Stomach (tissue), 19 donors: ENCODE measurements at places on chromosomes 12 and 14. TPM values are rescaled to one million over a fixed set of nuclear protein-coding genes. Genes with fewer than 3 reads are reported as not detected.

The AQP2 gene
- not detected for total RNA-seq

The EML1 gene
- total RNA-seq, result 43.5 TPM

The SLC6A15 gene
- total RNA-seq, result not detected

The FOXG1 gene
- not detected for total RNA-seq

The RACGAP1 gene
- total RNA-seq, result 12.5 TPM

The COCH gene
- total RNA-seq, result 2.6 TPM

The STON2 gene
- 40.0 TPM for total RNA-seq

The SCN8A gene
- 19.6 TPM for total RNA-seq

The DPY19L2 gene
- total RNA-seq, result 12.9 TPM

The PLBD2 gene
- 7.7 TPM for total RNA-seq

The OR4E2 gene
- not detected for total RNA-seq

The TAS2R9 gene
- total RNA-seq, result not detected

The RAD52 gene
- 13.8 TPM for total RNA-seq

The LETMD1 gene
- 33.6 TPM for total RNA-seq

The OR6C70 gene
- not detected for total RNA-seq

The HOXC12 gene
- total RNA-seq, result not detected

The CMA1 gene
- not detected for total RNA-seq

The TOMM20L gene
- not detected for total RNA-seq

The KHNYN gene
- 348 TPM for total RNA-seq

The MUCL1 gene
- total RNA-seq, result not detected

The CAMKK2 gene
- total RNA-seq, result 46.4 TPM

The TMPRSS12 gene
- total RNA-seq, result not detected

The BBOF1 gene
- 1.8 TPM for total RNA-seq

The SHMT2 gene
- total RNA-seq, result 93.7 TPM

The PTPRR gene
- total RNA-seq, result not detected

The ACIN1 gene
- 121 TPM for total RNA-seq

The EML5 gene
- 10.3 TPM for total RNA-seq

The LGR5 gene
- 6.1 TPM for total RNA-seq

The MANSC4 gene
- not detected for total RNA-seq

The AMDHD1 gene
- not detected for total RNA-seq

The MMP19 gene
- total RNA-seq, result 7.8 TPM

The PTPRQ gene
- 0.92 TPM for total RNA-seq

The AKAP5 gene
- not detected for total RNA-seq

The BEGAIN gene
- total RNA-seq, result not detected

The MYRFL gene
- not detected for total RNA-seq

The LRRC10 gene
- total RNA-seq, result not detected

The NOVA1 gene
- total RNA-seq, result 25.1 TPM

The TBX5 gene
- total RNA-seq, result not detected

The KRT71 gene
- total RNA-seq, result not detected

The TCTN1 gene
- total RNA-seq, result 60.0 TPM

The PAPLN gene
- total RNA-seq, result 18.0 TPM

The TMEM179 gene
- total RNA-seq, result 0.58 TPM

The C14orf180 gene
- 2.3 TPM for total RNA-seq

The KRT8 gene
- total RNA-seq, result 208 TPM

The RBP5 gene
- not detected for total RNA-seq

The CLEC14A gene
- total RNA-seq, result not detected

The CD27 gene
- total RNA-seq, result 0.92 TPM

The ABCC9 gene
- total RNA-seq, result 16.5 TPM

The NTS gene
- not detected for total RNA-seq

The PLA2G1B gene
- not detected for total RNA-seq

The TAS2R7 gene
- total RNA-seq, result not detected

The GZMB gene
- total RNA-seq, result not detected

The RTL1 gene
- total RNA-seq, result not detected

The NRL gene
- total RNA-seq, result 69.2 TPM

The TBX3 gene
- 5.7 TPM for total RNA-seq

The GLT8D2 gene
- 4.9 TPM for total RNA-seq

The SERPINA12 gene
- total RNA-seq, result not detected

The ADAM20 gene
- total RNA-seq, result not detected
